GM23248 (cell line): ENCODE measurements at places on chromosomes 7 and 10. TPM values are rescaled to one million over a fixed set of nuclear protein-coding genes. Genes with fewer than 3 reads are reported as not detected.

DNA sequence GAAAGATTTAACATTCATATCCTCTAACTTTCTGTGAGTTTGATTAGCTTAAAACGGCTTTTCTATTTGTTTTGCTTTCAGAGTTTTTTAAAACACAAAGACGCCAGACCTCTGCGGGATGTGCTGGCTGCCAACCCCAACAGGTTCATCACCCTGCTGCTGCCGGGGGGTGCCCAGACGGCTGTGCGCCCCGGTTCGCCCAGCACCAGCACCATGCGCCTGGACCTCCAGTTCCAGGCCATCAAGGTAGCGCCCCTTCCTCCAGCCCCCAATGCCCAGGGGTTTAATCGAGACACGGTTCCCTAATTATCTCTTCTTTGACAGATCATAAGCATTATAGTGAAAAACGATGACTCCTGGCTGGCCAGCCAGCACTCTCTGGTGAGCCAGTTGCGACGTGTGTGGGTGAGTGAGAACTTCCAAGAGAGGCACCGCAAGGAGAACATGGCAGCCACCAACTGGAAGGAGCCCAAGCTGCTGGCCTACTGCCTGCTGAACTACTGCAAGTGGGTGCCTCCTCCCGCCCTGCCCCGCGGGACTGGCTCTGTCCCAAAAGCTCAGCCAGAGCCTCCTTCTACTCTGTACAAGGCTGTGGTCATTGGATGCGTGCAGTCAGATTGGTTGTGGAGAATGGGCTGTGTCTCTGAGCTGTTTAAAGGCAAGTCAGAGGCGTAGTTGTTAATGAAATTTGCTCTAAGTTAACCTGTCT lies 71.2 kb downstream of the TRRAP start:
- H3K4me3 ChIP-seq: no peak overlapping the region
- H3K27ac ChIP-seq: no peak overlapping the region
- H3K36me3 ChIP-seq: peaks cover 62% of the 10 kb centered on the region
- H3K4me1 ChIP-seq: no peaks in the 10 kb centered on the region

GRCh38 chr7:102426268-102427018 lies 6.9 kb upstream of the ORAI2 start:
- H3K27me3 ChIP-seq: no peaks in the 10 kb centered on the region
- no peaks in the 10 kb centered on the region; the same call in 1 of the 2 replicates for H3K36me3 ChIP-seq
- DNase-seq: no peak
- H3K27ac ChIP-seq: no peak overlapping the region
- H3K4me3 ChIP-seq: no peak overlapping the region

- no peaks in the 10 kb centered on the region for H3K27me3 ChIP-seq
- H3K4me3 ChIP-seq: no peak overlapping the region
- no peak for DNase-seq
- H3K36me3 ChIP-seq: no peaks in the 10 kb centered on the region
- peaks cover 10% of the 10 kb centered on the region for H3K4me1 ChIP-seq
Measured at GRCh38 chr7:93029056-93029455, 88.7 kb downstream of the SAMD9 start.

DNA sequence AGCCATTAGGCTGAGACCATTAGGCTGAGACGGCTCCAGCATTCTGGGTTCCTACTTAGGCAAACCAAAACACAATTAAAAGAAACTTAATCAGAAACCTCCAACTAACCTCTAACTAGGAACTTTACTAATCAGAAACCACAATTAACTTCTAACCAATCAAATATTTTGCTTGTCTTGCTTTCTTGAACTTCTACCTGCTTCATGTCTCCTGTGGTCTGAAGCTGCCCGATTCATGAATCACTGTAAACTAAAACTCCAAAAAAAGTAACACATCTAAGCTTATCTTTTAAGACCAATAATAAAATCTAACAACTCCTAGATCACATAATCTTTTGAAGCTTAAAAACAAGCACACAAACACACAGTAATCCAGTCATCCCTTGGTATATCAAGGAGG lies 76.1 kb downstream of the PDSS1 start:
- peaks cover 24% of the 10 kb centered on the region for H3K4me1 ChIP-seq
- no peaks in the 10 kb centered on the region for H3K27me3 ChIP-seq
- no peak for DNase-seq
- H3K27ac ChIP-seq: no peak overlapping the region

ZNF488 gene
- not detected in 2 replicates for total RNA-seq

ZMYND11 gene
- 63.4 and 66.0 TPM in 2 replicates for total RNA-seq
